ENCODE measurements at places on chromosomes 2 and 18. TPM values are rescaled to one million over a fixed set of nuclear protein-coding genes. Genes with fewer than 3 reads are reported as not detected.

The NPAS2 gene
- total RNA-seq, result 3.9 TPM

The NCKAP1 gene
- 8.4 TPM for total RNA-seq

The HRH4 gene
- total RNA-seq, result 2.2 TPM

The ACMSD gene
- total RNA-seq, result not detected

The UPP2 gene
- total RNA-seq, result not detected

The PDK1 gene
- total RNA-seq, result 43.9 TPM

The SOX11 gene
- total RNA-seq, result not detected

The CCBE1 gene
- 0.04 TPM for total RNA-seq

The ZNF532 gene
- 8.6 TPM for total RNA-seq

The ST8SIA3 gene
- not detected for total RNA-seq

The ANKRD12 gene
- total RNA-seq, result 170 TPM

The EVX2 gene
- not detected for total RNA-seq

The LINC00305 gene
- not detected for total RNA-seq

The SDC1 gene
- 0.30 TPM for total RNA-seq

The PID1 gene
- total RNA-seq, result not detected

The DPP4 gene
- total RNA-seq, result 97.7 TPM

The MC5R gene
- total RNA-seq, result not detected

The C1GALT1C1L gene
- not detected for total RNA-seq

The ANKRD30BL gene
- not detected for total RNA-seq

The UGT1A9 gene
- 0.19 TPM for total RNA-seq
